Activated CD4-positive, alpha-beta T cell treated with anti-CD3 and anti-CD28 coated beads for 36 hours (primary cell): ENCODE measurements at places on chromosomes 1 and 21.
A peak's percentile ranks its signal among the peaks of the same experiment; 100 is the strongest.

DNA sequence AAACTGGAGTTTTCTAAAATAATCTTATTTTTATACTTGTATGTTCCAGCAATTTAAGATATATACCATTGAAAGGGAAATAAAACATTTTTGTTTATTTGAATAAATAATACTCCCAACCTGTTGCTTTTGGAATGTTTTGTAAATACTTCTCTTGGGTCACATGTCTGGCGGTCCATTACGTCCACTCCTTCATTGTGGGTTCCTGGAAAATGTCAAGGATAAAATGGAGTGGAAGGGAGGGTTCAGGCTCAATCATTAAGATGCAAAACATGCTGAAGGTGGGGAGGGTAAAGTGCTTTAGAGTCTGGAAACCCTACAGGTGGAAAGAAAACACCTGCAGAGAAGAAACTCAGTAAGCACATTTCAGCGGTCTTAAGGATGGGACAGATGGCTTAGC is 34.2 kb upstream of the FAM3B start:
- no peak for DNase-seq

DNA sequence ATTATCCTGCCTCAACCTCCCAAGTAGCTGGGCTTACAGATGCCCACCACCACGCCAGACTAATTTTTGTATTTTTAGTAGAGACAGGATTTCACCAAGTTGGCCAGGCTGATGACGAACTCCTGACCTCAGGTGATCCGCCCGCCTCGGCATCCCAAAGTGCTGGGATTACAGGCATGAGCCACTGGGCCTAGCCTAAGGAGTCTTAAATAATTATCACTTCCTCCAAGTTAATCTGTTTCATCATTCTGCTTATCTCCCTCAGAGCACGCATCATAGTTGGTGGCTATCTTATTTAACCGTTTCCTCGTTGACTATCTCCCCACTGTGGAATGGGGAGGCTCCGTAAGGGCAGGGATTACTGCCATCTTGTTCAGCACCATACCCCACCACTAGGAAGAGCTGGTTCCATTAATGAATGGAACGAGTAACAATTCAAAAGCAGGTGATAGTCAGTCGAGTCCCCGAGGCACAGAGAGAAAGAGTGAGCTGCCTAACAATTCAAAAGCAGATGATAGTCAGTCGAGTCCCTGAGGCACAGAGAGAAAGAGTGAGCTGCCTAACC is 52.7 kb downstream of the GLUL start:
- DNase-seq = no peak

- no peak for DNase-seq
Measured at GRCh38 chr1:157967205-157967604, 26.2 kb upstream of the KIRREL1 start.

DNA sequence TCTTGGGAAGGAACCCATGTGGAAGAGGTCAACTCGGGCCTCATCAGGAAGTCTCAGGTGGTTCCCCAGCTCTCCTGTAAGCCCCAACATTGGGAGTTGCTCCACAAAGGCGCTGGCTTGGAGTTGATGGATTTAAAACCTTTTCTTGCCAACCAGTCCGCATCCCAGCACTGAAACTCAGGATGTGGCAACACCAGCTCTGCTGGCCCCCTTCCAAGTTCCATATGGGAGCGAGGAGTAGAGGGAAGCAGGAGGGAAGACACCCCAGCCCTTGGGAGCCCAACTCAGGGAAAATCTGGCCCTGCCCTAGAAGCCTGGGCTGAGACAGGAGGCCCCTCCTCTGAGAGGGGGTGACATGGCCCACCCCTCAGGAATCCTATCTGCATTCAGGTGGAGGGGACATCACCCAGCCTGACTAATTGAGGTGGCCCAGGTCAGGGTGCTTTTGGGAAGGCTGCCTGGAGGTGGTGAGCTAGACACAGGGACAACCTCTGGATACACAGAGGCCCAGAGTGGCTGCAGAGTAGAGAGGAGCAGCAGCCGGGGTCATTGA is 33.1 kb upstream of the DMBX1 start:
- no peak for DNase-seq

GRCh38 chr21:37372951-37373350 is 6.4 kb downstream of the DYRK1A start:
- no peak for DNase-seq

DNA sequence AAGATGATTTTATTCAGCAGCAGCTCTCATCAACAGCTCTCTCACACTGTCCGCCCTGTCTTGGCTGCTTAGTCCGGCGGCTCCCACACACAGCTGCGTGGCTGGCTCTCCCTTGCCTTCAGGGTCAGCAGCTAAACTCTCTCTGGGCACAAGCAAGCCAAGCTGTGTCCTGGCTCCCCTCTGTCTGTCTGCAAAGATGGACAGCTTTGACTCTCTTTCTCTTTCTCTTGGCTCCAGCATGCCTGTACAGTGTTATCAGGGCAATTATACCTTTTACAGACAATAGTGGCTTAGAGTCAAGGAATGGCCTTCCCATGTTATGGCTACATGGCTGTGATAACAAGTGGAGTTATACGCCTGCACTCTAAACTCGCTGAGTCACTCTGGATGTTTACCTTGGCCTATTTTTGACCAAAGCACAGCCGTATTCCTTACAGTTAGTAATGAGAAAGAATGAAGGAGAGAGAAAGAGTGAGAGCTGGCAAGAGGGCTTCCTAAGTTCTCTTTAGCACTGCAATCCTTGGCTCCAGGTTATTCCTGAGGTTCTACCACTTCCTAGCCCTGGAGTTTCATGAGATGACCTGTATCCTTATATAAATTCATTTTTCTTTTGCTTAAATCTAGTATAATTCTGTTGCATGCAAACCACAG is 59.9 kb upstream of the ZSWIM5 start:
- no peak for DNase-seq

GRCh38 chr1:85448358-85448757 is 16.6 kb downstream of the DDAH1 start:
- no peak for DNase-seq

DNA sequence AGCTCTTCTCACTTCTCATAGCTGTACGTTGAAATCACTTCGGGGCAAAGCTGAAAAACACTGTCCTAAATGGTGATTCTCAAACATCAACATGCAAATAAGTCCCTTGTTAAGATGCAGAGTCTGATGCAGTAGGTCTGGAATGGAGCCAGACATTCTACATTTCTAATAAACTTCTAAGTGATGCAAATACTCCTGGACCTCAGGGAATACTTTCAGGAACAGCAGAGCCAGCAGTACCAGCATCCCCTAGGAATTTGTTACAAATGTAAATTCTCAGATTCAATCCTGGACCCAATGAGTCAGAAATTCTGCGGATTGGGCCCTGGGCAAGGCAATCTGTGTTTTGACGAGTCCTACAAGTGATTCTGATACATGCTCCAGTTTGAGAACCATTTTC is 152.3 kb downstream of the PCNX2 start:
- DNase-seq = no peak

- DNase-seq = no peak
Measured at GRCh38 chr1:77473690-77474089, 191.9 kb downstream of the AK5 start.

DNA sequence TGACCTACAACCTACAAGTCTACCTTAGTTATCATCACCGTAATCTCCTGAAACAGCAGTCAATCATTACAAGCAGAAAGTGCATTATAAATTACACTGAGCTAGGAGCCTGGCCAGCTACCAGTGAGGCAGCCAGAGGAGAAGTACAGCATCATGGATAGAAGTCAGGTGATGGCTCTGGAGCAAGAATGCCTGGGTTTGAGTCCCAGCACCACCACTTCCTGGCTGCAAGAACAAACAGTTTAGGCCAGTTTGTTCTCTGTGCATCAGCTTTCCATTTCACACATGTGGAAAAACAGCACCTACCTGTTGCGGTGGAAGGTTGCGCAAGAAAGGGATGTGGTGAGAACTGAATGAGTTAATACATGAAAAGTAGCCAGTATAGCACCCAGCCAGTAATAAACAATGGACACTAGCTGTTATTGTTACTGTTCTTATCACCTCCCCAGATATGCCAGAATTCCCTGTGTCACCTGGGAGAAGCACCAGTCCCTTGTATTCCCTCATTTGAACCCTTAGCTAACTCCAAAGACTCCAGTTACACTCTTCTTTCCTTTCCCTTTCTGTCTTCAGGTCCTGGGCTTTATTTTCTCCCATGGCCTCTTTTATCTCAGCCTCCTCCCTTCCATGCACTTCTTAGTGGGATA is 9.0 kb downstream of the CREG1 start:
- DNase-seq = peak; percentile 45

GRCh38 chr1:217191441-217191840 is 439.4 kb downstream of the GPATCH2 start:
- no peak for DNase-seq

GRCh38 chr1:44776730-44777068 is 1.4 kb downstream of the RPS8 start:
- DNase-seq = peak; percentile 25

DNA sequence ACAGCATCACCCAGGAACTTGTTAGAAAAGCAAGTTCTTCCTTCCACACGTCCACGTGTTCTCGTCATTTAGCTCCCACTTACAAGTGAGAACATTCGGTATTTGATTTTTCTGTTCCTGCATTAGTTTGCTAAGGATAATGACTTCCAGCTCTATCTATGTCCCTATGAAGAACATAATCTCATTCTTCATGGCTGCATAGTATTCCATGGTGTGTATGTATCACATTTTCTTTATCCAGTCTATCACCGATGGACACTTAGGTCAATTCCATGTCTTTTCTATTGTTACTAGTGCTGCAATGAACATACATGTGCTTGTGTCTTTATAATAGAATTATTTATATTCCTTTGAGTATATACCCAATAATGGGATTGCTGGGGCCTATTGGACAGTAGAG is 368.7 kb upstream of the RUNX1 start:
- no peak for DNase-seq

DNA sequence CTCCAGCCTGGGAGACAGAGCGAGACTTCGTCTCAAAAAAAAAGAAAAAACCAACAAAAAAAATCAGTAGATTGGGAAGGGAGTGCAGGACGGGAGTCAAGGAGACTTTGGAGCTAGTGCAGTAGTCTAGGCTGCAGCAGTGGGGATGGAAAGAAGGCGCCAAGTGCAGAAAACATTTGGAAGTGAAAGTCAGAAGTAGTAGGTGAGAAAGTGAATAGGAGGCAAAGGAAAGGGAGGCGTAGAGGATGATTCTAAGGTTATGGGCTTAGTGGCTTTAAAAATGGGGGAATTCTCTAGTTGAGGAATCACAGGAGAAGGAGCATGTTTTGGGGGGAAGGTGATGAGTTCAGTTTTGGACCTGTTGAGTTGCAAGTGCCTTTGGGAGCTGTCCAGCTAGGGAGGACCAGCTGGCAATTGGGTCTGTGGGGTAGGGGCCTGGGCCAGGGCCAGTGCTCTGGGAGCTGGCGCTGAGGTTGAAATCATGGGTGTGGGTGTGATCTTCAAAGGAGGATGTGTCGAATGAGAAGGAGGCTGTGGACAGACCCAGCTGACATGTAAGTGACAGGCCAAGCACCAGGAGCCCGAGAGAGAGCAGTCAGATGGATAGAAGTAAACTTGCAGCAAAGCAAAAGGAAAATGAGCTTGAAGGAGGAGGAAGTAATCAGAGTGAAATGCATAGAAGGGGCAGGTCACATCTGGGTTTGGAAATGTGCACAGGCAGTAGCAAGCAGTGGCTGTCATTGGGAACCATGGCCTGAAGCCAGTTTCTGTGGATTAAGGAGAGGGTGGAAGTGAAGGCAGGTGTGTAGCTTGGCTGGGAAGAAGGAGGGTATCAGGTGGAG is 15.8 kb downstream of the TMCC2 start:
- DNase-seq = peak; percentile 7
